ENCODE measurements at places on chromosomes 1 and 21.

GRCh38 chr1:214500340-214501055 is 50.9 kb downstream of the PTPN14 start:
- peak; percentile 30 for DNase-seq

GRCh38 chr1:237953238-237953637 is 62.5 kb upstream of the ZP4 start:
- peak; percentile 11 for DNase-seq

- DNase-seq: peak; percentile 36
These were observed 290.2 kb downstream of the HLX start for GRCh38 chr1:221169447-221169889.

DNA sequence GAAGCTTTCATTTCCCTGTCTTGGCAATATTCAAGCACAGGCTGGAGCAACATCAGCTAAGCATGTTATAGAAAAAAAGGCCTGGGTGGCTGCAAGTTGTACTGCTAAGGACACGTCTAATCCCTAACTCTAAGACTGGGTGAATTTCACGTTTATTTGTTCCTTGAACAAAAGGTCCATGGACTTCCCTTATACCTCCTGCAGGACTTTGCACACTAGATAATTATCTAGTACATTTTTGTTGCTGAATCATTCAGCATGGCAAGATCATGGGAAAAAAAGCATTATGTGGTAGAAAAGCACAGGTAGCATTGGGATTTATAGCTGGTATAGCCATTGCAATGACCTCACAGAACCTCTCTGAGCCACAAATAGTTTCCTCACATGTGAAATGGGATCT is 130.7 kb upstream of the DMRTA2 start:
- no peak for DNase-seq

DNA sequence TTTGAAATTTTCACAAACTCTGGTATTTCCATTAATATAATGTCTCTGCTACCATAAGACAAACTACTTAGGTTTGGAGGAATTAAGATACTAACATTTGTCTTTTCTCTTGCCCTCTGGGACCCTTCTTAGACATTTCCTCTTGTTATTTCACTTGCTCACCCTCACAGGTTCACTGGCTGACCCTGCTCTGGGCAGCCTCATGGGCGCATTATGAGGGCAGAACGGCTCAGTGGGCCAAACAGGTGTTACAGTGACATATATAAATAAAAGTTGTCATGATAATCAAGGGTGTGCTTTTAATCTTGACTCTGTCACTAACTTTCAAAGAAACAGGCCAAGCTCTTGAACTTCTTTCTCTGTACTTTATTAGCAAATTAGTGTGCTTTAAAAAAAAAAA is 46.5 kb downstream of the ZNHIT6 start:
- DNase-seq: no peak

DNA sequence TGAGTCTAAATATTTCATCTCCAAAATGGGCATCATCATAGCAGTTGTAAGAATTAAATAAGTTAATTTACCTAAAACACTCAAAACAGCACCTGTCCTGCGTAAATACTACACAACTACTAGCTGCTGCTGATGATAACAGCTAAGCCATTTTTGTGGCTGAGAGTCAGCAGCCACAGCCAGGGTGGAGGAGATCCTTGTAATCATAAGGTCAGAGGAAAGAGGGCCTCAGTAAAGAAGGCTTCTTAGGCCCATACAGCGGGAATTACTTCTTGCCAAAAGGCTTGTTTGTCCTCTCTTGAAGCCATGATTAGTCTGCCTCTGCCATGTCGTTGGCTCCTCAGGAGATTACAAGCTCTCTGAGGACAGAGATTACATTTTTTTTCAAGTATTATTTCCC is 245.0 kb downstream of the FGGY start:
- DNase-seq: peak; percentile 48

DNA sequence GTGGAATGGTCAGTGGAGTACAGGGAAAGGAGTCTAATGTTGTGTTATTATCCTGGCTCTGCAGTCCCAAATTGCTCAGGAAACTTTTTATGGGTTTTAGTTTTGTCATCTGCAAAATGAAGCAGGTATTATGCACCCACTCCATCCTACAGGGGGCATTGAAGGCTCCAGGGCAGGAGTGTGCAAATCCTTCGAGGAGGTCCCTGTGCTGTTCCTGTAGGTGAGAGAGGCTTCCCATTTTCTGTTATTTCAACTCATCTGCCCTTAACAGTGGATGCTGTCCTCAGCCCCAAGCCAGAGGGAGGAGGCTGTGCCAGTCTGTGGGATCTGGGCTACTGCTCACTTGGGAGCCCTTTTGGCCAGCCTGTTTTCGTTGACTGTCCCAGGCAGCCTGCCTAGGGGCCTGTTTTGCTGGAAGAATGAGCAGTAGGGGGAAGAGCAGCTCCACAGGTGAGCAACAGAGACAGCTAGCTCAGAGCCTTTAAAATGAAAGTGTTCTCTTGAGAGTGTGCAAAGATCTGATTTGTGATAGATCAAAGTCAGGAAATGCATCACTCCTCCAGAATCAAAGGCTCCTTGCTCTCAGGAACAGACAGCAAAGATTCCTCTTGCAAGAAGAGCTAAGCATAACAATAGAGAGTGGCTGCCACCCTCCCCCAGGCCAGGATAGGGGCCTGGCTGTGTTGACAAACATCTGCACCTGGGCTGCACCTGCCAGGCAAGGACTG is 317.6 kb upstream of the PROX1 start:
- DNase-seq: no peak

DNA sequence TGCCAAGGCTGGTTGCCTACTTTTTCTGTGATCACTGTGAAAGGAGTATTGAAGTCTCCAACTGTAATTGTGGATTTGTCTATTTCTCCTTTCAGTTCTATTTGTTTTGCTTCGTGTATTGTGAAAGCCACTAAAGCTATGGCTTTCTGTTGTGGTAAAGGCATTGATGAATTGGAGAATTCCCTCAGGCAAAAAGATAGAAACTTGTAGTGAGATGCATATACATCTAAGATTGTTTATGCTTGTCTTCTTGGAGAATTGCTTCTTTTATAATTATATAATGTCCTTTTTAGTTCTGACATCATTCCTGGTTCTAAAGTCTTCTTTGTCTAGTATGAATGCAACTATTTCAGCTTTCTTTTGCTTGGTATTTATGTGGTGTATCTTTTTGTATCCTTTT is 36.8 kb downstream of the SWT1 start:
- no peak for DNase-seq

DNA sequence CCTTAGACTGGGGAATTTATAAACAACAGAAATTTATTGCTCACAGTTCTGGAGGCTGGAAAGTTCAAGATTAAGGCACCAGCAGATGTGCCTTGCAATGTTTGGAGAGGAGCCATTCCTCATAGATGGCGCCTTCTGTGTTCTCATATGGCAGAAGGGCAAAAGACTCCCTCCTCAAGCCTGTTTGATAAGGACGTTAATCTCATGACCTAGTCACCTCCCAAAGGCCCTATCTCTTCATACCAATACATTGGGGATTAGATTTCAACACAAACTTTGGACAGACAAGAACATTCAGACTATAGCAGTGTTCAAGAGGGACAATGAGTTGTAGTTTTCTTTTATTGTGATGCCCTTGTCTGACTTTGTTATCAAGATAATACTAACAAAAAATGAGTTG is 34.3 kb downstream of the PSMG1 start:
- DNase-seq: no peak

GRCh38 chr1:227042292-227042691 is 102.2 kb downstream of the COQ8A start:
- DNase-seq: peak; percentile 86

- DNase-seq: no peak
These were observed 83.6 kb downstream of the ST6GALNAC3 start for GRCh38 chr1:76158126-76158525.

GRCh38 chr1:153375511-153375910 is at the start of gene S100A12:
Gene S100A12, minus strand, starts transcription at chr1:153375621. Its CDS starts 1,029 bp downstream, at chr1:153374592.
- DNase-seq: no peak

- DNase-seq: no peak
These were observed 22.5 kb downstream of the FAM177B start for GRCh38 chr1:222759451-222760035.

GRCh38 chr1:153842006-153842471 is 66.8 kb downstream of the SLC27A3 start:
- no peak for DNase-seq

GRCh38 chr1:98112626-98113025 is 191.8 kb upstream of the DPYD start:
- DNase-seq: no peak

DNA sequence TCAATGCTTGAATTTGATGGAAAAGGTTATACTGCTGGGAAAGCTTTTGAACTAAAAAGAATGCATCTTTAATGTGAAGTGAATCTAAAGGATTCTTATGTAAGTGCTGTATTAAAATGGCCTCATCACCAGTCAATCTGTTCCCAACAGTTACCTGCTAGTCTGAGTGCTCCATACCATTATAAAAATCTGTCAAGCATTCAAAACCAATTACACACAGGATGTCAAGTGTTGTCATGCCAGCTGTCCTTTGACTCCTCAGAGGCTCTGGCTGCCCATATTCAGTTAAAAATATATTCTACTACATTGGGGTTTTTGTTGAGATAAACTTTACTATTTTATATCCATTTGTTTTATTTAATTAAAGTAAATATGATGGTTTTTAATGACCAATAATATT is 1587.7 kb downstream of the AMY1C start:
- DNase-seq: peak; percentile 52

DNA sequence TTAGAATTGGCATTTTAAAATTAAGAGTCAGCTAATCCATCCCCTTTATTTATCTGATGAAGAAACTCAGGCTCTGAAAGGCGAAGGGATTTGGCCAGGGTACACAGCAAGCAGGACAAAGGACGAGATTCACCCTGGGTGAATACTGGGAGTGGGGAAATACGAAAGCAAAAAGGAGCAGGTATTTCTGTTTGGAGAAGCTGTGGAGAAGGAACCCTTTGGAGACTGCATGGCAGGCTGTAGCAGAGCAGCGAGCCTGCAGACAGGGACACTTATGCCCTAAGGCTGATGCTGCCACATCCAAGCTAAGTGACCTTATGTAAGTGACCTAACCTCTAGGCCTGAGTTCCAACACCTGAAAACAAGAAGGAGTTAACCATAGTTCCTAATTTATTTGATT is 207.2 kb upstream of the C1orf87 start:
- peak; percentile 16 for DNase-seq

DNA sequence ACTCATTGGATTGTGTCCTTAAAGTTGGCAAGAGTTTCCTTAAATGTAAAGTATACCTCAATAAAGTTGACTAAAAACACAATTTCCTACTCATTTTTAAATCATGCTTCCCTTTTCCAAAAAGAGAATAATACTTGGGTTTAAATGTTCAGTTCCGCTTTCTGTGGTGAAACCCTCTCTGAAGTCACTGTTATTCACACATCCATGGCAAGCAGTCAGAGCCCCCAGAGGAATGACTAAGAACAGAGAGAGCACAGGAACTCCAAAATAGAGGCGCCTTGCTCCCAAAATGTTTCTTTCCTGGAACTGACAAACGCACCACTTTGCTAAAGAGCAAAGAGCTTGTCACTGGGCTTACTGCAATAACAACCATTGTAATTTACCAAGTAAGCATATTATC is 142.5 kb downstream of the TIAM1 start:
- no peak for DNase-seq

Data from NCI-H82 (cell line).